ENCODE measurements at places on chromosomes 4 and X. TPM values are rescaled to one million over a fixed set of nuclear protein-coding genes. Genes with fewer than 3 reads are reported as not detected.

KLHL5 gene
- 17.0 TPM for total RNA-seq

SSX4B gene
- total RNA-seq, result not detected

RAB28 gene
- 27.6 TPM for total RNA-seq

SH3D19 gene
- 81.6 TPM for total RNA-seq

FRMPD4 gene
- 0.33 TPM for total RNA-seq

TLR6 gene
- 3.3 TPM for total RNA-seq

Measured in right cardiac atrium (tissue), 5 donors.